ENCODE measurements at places on chromosomes 3 and 15.

- DNase-seq = no peak
Observed at GRCh38 chr3:15272426-15273196, 59.8 kb downstream of the SH3BP5 start.

GRCh38 chr3:160163229-160163878 lies 61.9 kb upstream of the C3orf80 start:
- no peak for DNase-seq

GRCh38 chr3:46667061-46667621 lies 26.3 kb downstream of the ALS2CL start:
- DNase-seq = no peak

DNA sequence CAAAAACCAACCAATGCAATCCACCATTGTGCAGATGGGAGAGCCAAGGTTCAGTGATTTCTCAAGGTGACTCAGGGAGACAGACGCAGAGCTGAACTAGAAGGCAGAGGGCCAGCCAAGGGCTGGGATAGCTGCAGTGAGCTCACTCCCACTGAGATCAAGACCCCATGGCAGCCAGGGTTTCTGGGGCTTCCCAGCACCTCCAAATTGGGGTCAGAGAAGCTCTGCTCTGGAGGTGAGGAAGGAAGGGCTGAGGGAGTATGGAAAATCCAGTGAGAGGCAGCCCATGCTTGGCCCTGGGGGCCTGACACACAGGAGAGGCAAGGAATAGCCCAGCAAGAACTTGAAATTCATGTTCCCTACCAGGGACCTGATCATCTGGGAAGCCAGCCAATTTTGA lies 61.0 kb downstream of the ISG20 start:
- no peak for DNase-seq

DNA sequence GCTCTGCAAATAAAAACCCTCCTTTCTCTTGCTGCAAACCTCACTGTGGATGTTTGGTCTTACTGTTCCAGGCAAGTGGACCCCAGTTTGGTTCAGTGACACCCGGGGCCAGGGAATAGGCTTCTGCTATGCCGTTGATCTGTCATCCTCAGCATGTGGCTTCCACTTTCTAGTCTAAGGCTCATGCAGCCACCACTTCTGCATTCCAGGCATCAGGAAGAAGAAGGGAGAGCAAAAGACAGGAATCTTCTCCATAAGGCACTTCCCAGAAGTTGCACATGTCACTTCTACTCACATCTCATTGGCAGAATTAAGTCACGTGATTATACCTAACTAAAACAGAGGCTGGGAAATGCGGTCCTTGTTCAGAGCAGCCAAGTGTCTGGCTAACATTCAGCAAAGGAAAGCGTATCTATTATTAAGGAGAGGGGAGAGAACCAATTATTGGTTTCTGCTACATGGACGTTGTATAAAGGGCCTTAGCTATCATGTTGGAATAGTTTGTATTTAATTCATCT lies 173.6 kb upstream of the PFN2 start:
- DNase-seq = no peak

- no peak for DNase-seq
Observed at GRCh38 chr15:72070817-72071447, 47.0 kb downstream of the MYO9A start.

DNA sequence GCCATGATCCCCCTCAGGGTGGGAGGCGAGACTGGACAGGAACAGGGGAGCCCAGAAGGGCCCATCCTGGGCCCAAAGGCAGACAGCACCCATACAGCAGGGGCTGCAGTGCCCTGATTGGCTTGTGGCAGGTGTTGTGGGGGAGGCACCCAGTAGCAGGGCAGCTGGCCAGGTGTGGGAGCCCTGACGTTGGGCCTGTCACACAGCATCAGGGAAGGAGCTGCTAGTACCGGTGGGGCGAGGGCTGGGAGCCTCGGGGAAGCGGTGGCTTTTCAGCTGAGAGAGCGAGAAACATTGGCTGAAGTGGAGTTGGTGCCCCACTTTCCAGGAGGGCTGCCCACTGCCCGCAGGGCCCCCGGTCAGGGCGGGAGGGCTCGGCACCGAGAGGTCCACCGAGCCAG lies 19.7 kb upstream of the CYP11A1 start:
- no peak for DNase-seq

DNA sequence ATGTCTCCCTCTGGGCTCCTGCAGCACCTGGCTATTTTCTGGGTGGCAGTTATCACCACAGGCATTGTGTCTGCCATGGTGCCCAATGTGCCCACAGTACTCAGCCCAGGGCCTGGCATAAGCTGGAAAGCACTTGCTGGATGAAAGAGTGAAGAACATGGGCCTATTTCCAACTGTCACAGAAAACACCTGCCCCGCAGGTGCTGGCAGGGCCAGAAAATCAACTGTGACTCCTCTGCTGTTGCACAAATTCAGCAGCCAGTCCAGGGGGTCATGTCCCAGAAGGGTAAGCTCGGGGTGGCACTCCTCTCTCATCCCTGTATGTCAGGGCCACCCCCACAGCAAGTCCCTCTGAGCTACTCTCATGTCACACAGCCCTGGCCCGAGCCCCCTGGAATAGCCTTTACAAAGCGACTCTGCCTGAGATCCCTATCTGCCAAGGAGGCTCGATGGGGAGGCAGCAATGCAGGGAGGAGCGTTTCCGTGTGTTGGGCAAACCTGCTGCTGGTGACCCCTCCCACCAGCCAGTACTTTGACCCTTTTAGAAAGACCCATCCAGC lies 16.9 kb downstream of the ITIH3 start:
- DNase-seq = no peak

DNA sequence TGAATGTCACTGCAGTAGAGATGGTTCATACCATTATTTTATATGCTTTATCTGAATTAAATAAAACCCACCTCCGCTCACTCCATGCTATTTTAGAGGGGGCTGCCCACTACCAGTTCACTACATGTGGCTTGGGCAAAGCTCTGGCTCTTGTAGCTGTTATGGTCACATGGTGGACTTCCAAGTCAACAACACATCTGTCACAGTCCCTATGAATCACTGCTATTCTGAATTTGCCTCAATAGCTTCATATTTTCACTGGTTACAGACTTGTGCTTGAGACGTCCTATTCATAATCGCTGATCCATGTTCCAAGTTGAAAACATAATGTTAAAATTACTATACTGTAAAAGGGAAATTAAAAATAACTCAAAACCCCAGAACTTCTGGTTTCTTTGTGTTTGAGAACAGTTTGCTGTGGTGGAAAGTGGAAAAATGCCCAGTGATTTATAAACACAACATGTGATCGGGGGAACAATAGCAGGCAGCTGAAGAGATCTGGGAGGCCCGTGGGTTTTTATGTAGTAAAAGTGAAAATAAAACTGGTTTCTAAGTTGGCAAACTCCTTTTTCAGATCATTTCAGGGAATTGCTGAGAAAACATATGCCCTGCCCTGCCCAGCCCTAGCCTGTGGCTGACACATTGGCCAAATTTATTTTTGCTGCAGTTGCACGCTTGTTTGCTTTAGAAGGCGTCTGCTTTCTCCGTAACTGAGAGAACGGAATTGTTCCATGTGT lies 128.8 kb upstream of the PRR23C start:
- no peak for DNase-seq

DNA sequence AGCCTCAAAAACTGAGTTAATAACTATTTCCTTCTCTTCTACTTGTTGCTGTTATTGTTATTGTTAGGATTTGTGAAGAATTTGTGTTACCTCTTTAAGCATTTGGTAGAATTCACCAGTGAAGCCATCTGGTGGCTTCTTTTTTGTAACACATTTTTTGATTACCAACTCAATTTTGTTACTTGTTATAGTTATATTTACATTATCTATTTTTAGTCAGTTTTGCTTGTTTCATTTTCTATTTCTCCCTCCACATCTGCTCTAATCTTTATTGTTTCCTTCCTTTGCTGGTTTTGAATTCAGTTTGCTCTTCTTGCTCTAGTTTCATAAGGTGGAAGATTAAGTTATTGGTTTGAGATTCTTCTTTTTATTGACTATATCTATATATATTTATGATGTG lies 3.7 kb upstream of the SLC9C1 start:
- DNase-seq = no peak

GRCh38 chr3:128402998-128403397 lies 63.7 kb downstream of the DNAJB8 start:
- no peak for DNase-seq

DNA sequence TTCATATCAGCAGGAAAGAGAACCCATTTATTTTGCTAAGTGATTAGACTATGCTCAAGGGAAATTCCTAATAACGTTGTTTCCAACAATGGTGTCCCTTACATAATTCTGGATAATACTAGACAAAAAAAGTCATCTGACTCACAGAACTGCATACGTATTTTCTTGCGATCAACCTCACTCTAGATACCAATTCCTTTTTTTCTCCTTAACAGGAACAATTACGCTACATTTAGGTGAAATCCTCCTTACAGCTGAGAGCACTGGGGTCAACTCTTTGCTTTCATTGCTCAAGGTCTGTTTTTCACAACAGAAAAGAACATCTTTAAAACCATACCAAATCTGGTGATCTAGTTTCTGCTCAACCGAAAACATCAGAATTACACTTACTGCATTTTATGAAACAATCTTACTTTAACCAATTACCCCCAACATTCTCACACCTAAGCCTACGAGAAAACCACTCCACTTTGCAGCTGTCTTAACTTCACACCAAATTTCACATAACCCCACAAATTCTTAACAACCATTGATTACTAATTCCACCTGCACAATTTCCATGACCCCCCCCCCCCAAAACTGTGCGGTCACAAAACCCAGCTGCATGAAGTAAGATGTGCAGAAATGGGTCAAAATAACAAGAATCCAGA lies 61.2 kb upstream of the ICE2 start:
- no peak for DNase-seq

GRCh38 chr3:127796045-127796830 lies 26.1 kb downstream of the MGLL start:
- DNase-seq = no peak

- DNase-seq = no peak
Observed at GRCh38 chr3:159904455-159904854, 84.2 kb upstream of the IL12A start.
